ENCODE measurements at places on chromosomes 4 and X.

GRCh38 chr4:31175242-31175910 lies 455.2 kb downstream of the PCDH7 start:
- no peak for DNase-seq

DNA sequence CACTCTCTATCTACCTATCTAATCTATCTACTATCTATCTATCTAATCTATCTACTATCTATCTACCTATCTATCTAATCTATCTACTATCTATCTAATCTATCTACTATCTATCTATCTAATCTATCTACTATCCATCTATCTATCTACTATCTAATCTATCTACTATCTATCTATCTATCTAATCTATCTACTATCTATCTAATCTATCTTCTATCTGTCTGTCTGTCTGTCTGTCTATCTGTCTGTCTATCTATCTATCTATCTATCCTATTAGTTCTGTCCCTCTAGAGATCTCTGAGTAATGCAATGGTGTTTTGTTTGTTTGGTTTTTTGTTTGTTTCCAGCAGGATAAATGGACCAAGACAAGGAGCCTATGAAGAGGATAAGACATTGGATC lies 9.4 kb upstream of the ASMTL start:
- no peak for DNase-seq

GRCh38 chr4:151865312-151865711 lies 104.5 kb upstream of the GATB start:
- DNase-seq = no peak

DNA sequence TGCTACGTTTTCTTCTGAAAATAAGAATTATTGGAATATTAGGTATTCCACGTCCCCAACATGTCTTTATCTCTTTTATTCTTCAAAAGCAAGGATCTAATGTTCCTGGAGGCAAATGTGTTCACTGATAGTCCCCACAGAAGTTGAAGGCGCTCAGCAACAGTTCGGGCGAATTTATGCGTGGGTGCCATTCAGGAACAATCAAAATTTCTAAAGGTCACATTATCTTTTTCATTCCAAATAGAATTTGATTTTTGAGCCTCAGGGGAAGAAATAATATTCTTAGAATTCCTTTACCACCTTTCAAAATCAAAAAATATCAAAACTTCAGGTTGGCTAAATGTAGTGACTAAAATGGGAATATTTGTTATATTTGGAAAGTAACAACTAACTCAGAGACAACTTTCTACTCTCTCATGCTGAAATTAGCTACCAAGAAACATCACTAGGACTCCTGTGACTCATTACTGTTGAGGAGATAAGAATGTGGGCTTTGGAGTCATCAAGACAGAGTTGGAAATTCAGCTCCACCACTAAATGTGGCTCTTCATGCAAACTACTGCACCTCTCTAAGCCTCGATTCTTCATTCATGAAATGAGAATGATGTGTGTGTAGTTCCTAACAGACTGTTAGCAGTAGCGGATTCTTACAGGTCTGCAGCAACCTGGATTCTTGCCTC lies 72.3 kb upstream of the KIT start:
- DNase-seq = no peak

GRCh38 chrX:3191201-3191600 lies 149.9 kb downstream of the ARSF start:
- DNase-seq = no peak

DNA sequence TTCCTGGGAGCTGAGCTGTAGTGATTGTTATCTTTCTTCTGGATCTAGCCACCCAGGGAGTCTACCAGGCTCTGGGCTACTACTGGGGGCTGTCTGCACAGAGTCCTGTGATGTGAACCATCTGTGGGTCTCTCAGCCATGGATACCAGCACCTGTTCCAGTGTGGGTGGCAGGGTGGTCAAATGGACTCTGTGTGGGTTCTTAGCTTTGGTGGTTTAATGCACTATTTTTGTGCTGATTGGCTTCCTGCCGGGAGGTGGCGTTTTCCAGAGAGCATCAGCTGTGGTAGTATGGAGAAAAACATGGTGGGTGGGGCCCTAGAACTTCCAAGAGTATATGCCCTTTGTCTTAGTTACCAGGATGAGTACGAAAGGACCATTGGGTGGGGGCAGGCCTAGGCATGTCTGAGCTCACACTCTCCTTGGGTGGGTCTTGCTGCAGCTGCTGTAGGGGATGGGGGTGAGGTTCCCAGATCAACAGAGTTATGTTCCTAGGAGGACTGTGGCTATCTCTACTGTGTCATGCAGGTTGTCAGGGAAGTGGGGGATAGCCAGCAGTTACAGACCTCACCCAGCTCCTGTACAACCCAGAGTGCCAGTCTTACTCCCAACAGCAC lies 264.8 kb upstream of the LDB2 start:
- no peak for DNase-seq

GRCh38 chr4:26663888-26664287 lies 80.0 kb downstream of the TBC1D19 start:
- DNase-seq = no peak

DNA sequence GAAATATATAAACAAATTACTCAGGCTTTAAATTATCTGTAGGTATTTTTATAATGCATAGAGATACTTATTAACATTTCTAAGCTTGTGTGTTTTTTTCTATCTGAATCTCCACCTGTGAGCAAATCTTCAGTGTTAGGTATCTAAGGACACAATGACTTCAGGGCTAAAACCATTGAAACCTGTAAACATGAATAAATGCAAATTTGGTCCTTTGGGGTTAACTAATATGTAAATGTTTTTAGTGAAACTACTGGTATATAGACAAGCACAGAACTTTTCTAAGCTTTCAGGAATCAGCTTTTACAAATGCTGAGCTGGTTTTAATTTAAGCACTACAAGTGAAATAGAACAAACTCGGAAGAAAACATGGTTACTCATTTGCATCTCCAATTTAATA lies 147.9 kb downstream of the FBXO8 start:
- DNase-seq = no peak

GRCh38 chrX:131816551-131817136 lies 206.5 kb upstream of the STK26 start:
- DNase-seq = no peak

Measured in stimulated activated CD4-positive, alpha-beta T cell treated with anti-CD3 and anti-CD28 coated beads, TNF-alpha, amount 100 ng/mL, for 1 hour (primary cell).